ENCODE measurements at places on chromosomes 4 and X.

- DNase-seq, result no peak
Observed at GRCh38 chr4:110055158-110055768, 142.6 kb downstream of the EGF start.

DNA sequence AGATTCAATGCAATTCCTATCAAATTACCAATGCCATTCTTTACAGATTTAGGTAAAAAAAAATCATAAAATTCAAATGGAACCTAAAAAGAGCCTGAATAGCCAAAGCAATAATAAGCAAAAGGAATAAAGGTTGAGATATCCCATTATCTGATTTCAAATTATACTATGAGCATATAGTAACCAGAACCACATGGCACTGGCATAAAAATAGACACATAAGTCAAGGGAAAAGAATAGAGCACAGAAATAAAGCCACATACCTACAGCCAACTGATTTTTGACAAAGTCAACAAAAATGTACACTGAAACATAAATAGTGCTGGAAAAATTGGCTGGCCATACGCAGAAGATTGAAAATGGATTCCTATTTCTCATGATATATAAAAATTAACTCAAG, 853.7 kb downstream of the FAT4 start:
- no peak for DNase-seq

DNA sequence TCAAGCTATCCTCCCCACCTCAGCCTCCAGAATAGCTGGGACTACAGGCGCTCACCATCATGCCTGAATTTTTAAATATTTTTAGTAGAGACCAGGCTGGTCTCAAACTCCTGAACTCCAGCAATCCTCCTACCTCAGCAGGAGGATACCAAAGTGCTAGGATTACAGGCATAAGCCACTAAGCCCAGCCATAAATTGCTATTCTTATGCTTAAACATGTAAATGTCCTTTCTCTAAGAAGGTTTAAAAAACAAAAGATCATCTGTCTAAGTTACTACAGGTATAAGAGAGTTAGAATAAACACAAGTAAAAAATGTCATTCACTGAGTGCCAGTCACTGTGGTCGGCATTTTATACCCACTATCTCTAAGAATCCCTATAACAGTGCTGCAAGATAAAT, 28.3 kb downstream of the PRMT9 start:
- DNase-seq, result no peak

DNA sequence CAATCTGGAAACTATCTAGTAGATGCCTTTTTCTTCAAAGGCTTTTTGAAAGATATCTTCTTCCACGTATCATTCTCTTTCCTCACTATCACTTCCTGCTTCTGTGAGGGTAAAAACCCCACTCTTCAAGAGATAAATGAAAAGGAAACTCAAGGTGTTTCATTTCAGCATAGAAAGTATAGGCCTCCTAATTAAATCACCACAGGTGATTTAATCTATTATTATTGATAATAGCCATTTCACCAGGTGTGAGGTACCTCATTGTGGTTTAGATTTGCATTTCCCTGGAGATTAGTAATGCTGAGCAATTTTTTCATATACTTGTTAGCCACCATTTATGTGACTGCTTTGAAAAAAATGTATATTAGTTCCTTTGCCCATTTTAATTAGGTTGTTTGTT, 92.0 kb upstream of the EMCN start:
- DNase-seq, result no peak

DNA sequence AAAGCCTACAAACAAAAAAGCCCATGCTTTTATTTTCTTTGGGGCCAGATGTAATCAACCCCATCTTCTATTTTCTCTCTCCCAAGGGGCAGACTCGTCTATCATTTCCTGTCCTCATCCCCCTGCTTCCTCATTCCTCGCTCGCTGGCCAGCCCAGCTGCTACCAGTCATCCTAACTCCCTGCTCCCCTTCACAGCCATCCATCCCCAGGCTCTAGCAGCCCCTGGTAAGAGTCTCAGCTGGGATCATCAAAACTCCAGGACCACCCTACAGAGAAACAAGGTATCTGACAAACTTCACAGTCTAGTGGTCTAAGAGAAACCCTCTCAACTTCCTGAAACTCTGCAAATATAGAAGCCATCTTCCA, 23.6 kb downstream of the SH3KBP1 start:
- no peak for DNase-seq

GRCh38 chr4:73404457-73404856, 370 bp downstream of the ALB start:
- DNase-seq, result no peak

DNA sequence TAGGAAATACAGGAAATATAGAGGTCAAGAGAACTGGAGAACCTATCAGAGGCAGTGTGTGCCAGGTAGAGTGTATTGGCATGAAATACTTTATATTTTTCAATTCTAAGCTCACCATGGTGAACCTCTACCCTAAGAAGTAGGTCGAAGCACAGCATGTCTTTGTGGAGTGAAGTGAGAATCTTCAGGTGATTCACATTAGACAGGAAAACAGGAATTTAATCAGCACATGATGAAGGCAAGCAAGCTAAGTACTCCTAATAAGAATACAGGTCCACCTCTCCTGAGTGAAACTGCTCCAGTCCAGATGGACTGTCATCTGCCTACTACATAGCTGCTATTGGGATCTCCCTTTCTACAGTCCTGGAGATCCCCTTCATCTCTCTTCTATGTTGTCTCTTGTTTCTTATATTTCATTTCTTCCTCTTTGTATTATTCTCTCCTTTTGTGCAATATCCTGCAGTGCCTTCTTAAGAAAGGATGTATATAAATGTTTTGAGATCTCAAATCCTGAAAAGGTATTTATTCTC, 159.0 kb downstream of the LRBA start:
- DNase-seq, result no peak

- DNase-seq, result no peak
Observed at GRCh38 chr4:83440899-83441298, 14.7 kb downstream of the HELQ start.

DNA sequence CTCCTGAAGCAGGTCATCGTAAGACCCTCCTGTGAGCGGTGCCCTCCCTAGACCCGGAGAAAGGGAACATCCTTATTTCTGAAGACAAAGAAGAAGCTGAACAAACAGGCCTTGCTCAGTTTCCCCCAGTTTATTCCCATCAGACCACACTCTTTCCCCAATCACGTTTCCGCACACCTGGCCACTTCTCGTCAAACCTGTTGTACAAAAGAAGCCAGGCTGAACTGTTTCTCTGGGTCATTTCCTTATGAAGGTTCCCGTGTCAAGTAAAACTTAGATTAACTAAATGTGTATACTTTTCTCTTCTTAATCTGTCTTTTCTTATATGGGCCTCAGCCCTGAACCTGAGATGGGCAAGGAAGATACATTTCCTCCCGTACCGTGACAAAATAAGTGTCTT, 111.6 kb upstream of the ENPP6 start:
- DNase-seq, result no peak

GRCh38 chr4:153189016-153189801, 15.0 kb upstream of the TRIM2 start:
- no peak for DNase-seq

- DNase-seq, result no peak
Observed at GRCh38 chrX:103584596-103584995, 719 bp upstream of the TCEAL4 start.

DNA sequence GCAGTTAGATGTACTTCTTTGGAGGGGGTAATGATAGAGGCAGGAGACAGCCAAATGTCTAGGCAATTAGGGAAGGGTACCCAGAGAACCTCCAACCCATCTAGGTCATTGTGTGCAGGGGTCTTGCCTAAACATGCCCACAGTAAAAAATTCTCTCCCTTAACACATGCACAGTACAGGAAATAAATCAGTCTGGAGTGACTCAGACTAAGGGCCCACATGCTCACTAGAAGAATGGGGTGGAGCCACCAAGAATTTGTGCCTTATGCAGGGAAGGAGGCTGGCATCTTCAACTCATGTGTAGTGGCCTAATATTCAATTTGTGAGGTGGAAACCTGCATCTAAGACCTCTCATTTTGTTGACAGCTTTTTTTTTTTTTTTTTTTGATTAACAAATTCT, 945.3 kb upstream of the GRIA3 start:
- DNase-seq, result no peak

- DNase-seq, result no peak
Observed at GRCh38 chr4:147347217-147347616, 133.7 kb upstream of the EDNRA start.

DNA sequence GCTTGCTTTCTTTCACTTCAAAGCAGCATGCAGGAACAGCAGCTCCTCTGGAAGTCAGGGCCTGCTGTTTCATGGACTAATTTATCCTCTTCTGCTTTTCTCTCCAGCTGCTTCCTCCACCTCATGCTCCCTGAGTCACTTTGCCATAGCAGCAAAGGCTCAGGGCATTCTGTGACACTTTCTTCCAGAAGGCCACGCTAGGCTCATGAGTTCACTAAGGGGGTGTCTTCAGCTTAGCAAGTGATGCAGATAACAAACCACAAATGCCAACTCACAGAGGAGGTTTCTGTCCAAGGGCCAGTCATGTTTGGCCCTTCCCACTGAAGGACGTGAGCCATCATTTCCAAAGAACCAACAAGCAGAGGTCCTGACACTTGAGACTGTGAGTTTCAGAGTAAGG, 200.2 kb downstream of the ADGRA3 start:
- no peak for DNase-seq

GRCh38 chr4:174215961-174216680, 67.3 kb downstream of the FBXO8 start:
- DNase-seq, result no peak

DNA sequence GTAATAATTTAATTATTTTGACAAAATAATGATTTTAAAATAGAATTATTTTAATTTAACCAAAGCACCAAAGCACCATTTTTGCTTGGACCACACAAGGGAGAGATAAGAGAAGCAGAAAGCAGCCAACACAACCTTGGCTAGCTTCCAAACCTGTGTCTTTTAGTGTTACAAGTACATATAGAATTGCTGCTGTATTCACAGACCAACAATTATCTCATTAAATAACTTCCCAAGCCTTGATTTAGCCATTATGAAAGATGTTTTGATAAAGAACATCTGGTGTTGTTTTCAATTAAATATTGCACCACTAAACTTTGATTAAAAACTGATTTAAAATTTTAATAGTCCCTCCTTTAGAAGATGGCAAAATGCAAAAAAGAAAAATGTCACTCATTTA, 14.0 kb upstream of the IGFBP7 start:
- no peak for DNase-seq

DNA sequence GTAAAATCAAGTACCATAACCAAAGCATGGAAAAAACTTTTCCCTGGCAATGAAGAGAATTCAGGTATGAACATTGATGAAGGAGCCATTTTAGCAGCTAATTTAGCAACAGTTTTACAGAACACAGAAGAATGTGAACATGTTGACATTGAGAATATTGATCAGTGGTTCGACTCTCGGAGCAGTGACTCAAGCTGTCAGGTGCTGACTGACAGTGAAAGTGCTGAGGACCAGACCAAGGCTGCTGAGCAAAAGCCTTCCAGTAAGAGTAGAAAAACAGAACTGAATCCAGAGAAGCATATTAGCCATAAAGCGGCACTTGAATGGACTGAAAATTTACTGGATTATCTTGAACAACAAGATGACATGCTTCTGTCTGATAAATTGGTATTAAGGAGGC, 2.8 kb downstream of the TIGD2 start:
- no peak for DNase-seq

- peak; percentile 57 for DNase-seq
Observed at GRCh38 chr4:183971929-183972490, 66.9 kb downstream of the STOX2 start.

DNA sequence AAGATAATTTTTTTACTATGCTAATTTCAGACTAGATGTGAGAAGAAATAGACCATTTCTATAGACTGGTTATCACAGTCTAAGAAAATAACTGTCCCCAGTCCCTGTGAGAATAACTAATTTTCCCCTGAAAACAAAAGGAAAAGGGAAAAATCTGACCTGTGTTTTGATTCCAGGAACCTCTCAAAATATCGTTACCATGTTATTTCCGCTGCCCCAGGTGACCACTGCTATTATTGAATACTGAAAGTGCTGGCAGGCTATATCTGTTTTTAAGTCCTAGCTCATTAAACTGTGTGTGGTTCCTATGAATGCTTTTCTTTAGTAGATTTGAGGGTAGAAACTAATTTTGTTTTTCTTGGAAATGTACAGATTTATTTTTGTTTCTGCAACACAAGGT, 83.6 kb downstream of the GAB1 start:
- DNase-seq, result no peak

- DNase-seq, result no peak
Observed at GRCh38 chr4:38856046-38856445, 571 bp downstream of the TLR6 start.

- DNase-seq, result no peak
Observed at GRCh38 chr4:113990886-113991285, 11.4 kb upstream of the ARSJ start.

- DNase-seq, result no peak
Observed at GRCh38 chr4:137076908-137077307, 455.4 kb downstream of the PCDH18 start.

GRCh38 chrX:65493431-65493830, 41.2 kb downstream of the LAS1L start:
- no peak for DNase-seq

GRCh38 chr4:89765966-89766365, 71.0 kb downstream of the SNCA start:
- no peak for DNase-seq

- no peak for DNase-seq
Observed at GRCh38 chr4:115873048-115873447, 759.6 kb upstream of the NDST4 start.

- DNase-seq, result no peak
Observed at GRCh38 chr4:3440011-3440410, 1.8 kb upstream of the HGFAC start.

DNA sequence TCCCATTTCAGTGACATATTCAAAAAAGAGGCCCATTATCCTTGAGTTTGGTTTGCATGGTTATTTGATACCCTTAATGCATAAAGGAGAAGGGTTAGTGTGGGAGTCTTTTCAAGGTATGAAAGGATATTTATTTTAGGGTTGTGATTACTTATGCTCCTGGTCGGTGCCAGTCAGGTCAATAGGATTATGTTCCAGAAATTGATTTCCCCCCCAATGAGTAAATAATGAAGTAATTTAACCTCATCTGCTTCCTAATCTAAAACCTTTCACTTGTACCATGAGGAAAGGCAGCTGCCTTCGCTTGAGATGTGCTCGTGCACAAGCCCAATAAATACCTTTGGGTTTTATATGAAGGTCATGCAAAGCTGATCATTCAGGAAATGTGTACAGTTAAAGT, 55.0 kb upstream of the NR0B1 start:
- no peak for DNase-seq

DNA sequence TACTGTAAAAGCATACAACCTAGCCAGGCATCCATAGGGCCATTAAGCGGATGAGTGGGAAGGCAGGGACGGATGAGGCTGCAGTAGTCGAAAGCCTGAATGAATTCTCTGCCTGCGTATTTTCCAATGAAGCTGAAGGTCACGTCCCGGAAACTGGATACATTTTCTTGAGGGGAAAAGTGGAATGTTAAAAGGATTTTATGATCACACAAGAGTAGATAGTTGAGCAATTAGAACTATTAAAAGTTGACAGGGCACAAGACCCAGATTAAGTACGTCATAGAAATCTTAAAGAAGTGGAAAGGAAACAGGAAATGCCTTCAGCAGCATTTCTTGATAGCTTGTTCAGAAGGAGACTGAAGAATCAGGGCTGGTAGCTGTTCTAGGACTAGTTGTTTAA, 98.3 kb upstream of the CXXC4 start:
- DNase-seq, result no peak

- DNase-seq, result peak; percentile 75
Observed at GRCh38 chr4:189792924-189793618, 147.6 kb upstream of the FRG1 start.

GRCh38 chrX:136475236-136475635, 12.5 kb upstream of the BRS3 start:
- DNase-seq, result no peak
